ENCODE measurements at places on chromosomes 16 and 17. TPM values are rescaled to one million over a fixed set of nuclear protein-coding genes. Genes with fewer than 3 reads are reported as not detected.

UMOD gene
- not detected for total RNA-seq

DNA sequence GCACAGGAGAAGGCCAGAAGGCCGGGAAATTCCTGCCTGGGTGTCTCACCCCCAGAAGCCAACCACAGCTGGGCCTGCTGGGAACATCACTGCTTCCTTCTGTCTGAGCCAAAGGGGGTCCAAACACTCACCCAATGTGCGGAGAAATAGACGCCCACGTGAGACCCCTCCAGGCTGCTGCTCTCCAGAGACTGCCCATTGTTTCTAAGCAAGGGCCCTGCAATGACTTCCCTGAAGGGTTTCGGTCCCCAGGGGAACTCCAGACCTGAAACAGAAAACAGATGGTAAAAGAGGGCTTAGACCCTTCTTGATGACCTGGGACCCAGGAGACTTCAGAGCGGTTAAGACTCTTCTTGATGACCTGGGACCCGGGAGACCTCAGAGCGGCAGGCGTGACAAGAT is 41.3 kb downstream of the MRM3 start:
- H3K4me3 ChIP-seq: no peak overlapping the region
- H3K27me3 ChIP-seq: no peaks in the 10 kb centered on the region
- DNase-seq: no peak
- H3K27ac ChIP-seq: no peak overlapping the region
- no peaks in the 10 kb centered on the region for H3K4me1 ChIP-seq

- H3K4me1 ChIP-seq: peaks cover 12% of the 10 kb centered on the region
- no peak overlapping the region for H3K27ac ChIP-seq
- H3K36me3 ChIP-seq: no peaks in the 10 kb centered on the region
- DNase-seq: no peak
These were observed 386.0 kb downstream of the SOX9 start for GRCh38 chr17:72506773-72507172.

TBC1D3K gene
- not detected for total RNA-seq

GRCh38 chr16:47175152-47175551 is 31.4 kb upstream of the NETO2 start:
- no peaks in the 10 kb centered on the region for H3K4me1 ChIP-seq
- no peaks in the 10 kb centered on the region for H3K27me3 ChIP-seq

TP53TG3B gene
- total RNA-seq: not detected
